ENCODE measurements at places on chromosomes 5 and 9.

DNA sequence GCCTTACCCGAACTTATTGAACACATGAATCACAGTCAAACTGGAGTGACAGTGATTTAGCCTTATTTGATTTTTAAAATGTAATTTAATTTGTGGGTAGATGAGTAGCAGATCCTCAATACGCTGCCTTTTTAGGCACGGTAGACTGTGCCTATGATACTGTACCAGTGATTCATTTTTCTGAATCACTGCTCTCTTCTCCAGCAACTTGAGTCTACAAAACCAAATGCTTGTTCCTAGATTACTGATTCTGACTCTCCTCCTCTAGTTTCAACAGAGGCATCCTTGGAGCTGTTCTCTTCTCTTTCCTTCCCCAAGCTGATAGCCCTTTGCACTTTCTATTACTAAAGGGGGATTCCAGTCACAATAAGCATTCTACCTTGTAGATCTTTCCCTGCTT lies 94.3 kb upstream of the IL7R start:
- DNase-seq: no peak

- DNase-seq: peak; percentile 96
Measured at GRCh38 chr9:38284588-38285051, 107.9 kb upstream of the ALDH1B1 start.

- no peak for DNase-seq
Measured at GRCh38 chr9:37038943-37039464, 4.9 kb upstream of the PAX5 start.

GRCh38 chr9:7394002-7394774 lies 405.4 kb downstream of the DMAC1 start:
- peak; percentile 67 for DNase-seq

- no peak for DNase-seq
Measured at GRCh38 chr9:86907346-86907745, 40.0 kb downstream of the GAS1 start.

GRCh38 chr9:36892279-36892678 lies 141.8 kb downstream of the PAX5 start:
- no peak for DNase-seq

DNA sequence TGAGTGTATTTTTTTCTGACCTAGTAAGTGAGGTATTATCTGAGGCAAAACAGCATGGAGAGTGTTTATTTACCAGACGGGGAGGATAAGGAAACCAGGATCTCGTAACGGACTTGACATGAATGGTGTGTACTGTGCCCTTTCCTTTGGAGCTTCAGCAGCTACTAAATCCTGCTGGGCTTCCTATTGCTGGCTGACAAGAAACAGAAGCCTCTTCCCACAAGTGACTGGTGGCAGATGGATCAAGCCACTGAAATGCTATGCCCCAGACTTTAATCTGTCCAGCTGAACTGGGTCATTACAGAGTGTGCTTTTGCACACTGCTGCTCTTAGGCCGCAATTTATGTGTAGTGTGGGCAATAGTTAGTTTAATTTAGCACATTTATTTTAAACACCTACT lies 162.7 kb upstream of the MRPS30 start:
- DNase-seq: no peak

GRCh38 chr5:178322736-178323540 lies 90.3 kb upstream of the PHYKPL start:
- no peak for DNase-seq

- DNase-seq: peak; percentile 44
Measured at GRCh38 chr9:121700165-121700831, 48.9 kb downstream of the DAB2IP start.

GRCh38 chr5:181112476-181112875 lies 18.5 kb downstream of the OR2V1 start:
- DNase-seq: no peak

- no peak for DNase-seq
Measured at GRCh38 chr5:127696683-127697082, 6.5 kb upstream of the CCDC192 start.

DNA sequence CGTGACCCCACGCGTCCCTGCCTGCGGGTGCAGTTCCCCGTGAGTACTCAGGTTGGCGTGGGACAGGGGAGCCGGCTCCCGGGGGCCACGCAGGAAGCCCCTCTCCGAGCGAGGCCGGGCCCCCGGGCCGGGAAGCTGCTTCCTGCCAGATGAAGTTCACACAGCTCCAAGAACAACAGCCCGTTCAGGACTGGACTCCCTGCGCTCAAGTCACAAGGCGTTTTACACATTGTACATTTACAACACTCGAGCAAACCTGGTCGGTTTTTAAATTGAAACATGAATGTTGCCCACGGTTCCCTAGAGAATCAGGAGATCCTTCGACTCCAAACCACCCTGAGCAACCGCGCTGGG lies 22.4 kb downstream of the SLC9A3 start:
- DNase-seq: no peak

DNA sequence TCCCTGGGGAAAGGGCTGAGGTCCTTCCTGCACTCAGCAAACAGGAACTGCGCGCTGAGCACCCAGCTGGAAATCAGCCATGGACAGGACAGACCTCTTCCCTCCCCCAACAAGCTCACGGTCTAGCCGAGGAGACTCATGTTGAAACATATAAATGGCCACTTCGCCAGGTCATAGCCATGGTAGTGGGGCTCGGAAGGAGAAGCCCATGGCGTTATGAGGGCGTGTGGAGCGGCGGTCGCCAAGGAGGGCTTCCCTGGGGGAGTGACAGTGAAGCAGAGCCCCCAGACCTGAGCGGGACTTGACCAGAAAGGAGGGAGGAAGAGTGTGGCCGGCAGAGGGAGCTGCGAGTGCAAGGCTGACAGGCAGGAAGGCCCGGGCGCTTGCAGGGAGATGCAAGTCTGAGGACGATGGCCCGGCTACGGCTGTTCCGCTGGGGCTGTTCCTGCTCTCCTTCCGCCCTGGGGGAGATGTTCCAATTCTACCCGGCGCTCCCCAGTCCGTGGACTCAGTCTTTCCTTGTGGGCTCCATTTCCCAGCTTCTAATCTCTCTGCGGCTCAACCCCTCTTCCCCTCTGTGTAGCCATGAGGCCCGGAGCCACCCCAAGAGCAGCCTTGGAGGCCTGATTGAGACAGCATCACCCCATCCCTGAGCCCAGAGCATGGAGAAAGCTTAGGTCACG lies 43.9 kb upstream of the PRRC2B start:
- peak; percentile 84 for DNase-seq

- no peak for DNase-seq
Measured at GRCh38 chr9:133527444-133527920, 2.7 kb upstream of the MYMK start.

GRCh38 chr5:112734597-112734996 lies 3.1 kb upstream of the APC start:
- DNase-seq: no peak

- no peak for DNase-seq
Measured at GRCh38 chr5:113331209-113331551, 103.6 kb downstream of the TSSK1B start.

- DNase-seq: no peak
Measured at GRCh38 chr5:9869616-9870288, 239.6 kb upstream of the TAS2R1 start.

- DNase-seq: no peak
Measured at GRCh38 chr9:14205463-14205862, 108.5 kb downstream of the NFIB start.

DNA sequence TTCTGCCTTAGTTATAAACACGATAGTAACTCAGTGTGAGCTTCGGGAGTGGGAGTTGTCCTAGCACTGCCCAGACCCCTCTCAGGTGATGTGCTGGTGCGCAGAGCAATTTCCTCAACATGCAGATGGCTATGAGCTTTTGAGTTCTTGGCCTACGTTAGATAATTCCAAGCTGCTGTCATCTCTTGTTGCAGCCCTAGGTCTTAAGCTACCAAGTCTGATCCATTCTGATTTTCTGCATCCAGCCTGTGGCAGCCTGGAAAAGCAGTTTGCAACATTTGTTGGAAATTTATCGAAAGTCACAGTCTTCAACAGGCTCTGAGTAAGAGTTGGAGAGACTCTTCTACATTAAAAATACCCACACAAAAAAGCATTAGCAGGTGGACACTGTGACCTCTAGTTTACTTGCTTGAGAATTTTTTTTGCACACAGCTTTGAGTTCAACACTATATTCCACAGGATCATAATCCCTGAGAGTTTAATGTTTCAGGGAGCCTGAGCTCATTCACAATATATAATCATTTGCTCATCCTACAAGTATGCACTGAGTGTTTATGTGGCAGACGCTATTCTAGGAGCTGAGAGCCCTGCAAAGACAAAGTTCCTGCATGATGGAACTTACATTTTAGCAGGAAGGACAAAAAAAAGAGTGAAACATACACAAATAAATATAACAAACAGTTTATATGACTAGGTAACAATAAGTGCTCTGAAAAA lies 91.6 kb downstream of the UBE2QL1 start:
- no peak for DNase-seq

DNA sequence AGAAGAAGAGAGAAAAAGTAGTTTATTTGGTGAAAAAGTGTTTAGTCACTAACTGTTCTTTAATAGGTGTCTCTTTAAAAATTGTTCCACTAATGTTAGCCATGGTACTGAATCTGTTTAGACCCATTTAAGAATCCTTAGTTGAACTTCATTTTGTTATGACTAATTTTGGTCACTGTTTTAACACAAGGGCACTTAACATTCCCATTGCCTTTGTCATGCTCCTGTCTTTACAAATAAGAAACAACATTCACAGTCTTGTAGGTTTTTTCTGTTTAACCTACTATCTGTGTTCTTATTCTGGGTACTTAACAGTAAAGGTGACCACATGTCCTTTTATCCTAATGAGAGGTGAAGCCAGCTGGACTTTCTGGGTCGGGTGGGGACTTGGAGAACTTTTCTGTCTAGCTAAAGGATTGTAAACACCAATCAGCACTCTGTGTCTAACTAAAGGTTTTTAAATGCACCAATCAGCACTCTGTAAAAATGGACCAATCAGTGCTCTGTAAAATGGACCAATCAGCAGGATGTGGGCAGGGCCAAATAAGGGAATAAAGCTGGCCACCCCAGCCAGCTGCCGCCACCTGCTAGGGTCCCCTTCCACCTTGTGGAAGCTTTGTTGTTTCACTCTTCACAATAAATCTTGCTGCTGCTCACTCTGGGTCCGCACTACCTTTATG lies 116.7 kb downstream of the WDR70 start:
- no peak for DNase-seq

GRCh38 chr9:4883326-4883873 lies 90.7 kb downstream of the RCL1 start:
- no peak for DNase-seq

DNA sequence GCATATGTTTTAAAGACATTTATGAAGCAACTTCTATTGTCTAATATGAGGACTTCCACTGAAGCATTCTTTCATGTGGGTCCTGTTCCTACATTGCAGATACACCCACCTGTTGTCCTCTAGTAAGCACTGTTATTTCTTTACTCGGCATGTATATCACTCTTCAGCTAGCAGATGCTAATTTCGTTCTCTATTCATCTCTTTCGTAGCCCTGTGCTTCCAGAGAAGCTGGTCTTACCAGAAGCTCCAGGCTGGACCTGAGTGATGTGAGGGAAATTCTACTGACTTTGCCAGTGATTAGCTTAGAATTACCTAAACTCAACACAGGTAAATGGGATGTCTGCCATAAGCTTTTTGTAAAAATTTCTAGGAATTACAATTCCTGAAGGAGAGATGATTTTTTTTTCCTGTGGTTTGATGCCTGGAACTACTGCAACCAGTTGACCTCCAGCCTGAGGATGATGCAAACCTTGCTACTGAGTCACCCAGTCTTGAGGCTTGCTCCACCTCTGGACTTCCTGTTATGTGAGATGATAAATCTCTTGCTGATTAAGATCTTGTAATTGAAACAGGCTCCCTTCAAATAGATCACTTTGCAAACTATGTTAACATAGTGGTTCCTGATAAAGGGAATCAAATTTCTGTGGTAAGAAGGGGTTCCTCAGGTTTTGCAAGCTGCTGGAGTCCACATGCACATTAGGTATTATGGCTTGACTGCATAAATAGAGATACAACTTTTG lies 52.2 kb upstream of the SPINK5 start:
- DNase-seq: no peak

GRCh38 chr9:124521142-124521541 lies 13.9 kb upstream of the NR5A1 start:
- no peak for DNase-seq

GRCh38 chr5:169705322-169705721 lies 68.2 kb downstream of the DOCK2 start:
- no peak for DNase-seq

DNA sequence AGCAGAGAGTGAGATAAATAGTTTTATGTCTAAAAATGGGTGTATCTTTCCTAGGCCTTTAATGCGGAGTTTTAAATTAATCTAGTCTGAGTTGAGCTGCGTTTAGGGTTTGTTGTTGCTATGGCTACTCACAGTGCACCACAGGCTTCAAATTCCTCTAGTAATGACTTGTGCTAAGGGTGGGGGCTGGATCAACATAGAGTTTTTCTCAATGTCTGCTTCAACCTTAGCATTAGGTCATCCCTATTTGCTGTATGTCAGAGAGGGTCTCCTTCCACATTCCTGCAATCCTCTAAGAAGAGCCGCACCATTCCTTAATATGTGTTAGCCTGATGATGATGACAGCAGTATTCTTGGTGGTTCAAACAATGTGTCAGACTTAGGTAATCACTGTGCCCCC lies 465.6 kb upstream of the KIF2A start:
- no peak for DNase-seq

DNA sequence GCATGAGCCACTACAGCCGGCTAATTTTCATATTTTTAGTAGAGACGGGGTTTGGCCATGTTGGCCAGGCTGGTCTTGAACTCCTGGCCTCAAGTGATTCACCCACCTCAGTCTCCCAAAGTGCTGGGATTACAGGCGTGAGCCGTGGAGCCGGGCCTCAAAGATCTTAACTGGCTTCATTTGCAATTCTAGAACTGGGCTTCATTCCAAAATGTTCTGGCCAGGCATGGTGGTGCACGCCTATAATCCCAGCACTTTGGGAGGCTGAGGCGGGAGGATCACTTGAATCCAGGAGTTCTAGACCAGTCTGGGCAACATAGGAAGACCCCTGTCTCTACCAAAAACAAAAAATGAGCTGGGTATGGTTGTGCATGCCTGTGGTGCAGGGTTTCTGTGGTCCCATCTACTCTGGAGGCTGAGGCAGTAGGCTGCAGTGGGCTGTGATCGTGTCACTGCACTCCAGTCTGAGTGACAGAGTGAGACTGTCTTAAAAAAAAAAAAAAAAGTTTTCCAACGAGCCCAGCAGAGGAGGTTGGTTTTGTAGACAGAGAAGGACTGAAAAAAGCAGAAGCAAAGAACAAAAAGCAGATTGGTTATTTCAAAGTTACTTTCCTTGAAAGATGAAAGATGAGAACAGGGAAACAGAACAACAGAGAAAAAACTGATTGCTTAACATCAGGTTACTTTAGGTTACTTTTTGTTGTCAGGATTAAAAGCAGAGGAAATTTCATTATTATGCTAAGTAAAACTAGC lies 78.2 kb downstream of the ANKRD55 start:
- no peak for DNase-seq

- DNase-seq: peak; percentile 37
Measured at GRCh38 chr9:133995012-133995896, 3.1 kb upstream of the VAV2 start.

DNA sequence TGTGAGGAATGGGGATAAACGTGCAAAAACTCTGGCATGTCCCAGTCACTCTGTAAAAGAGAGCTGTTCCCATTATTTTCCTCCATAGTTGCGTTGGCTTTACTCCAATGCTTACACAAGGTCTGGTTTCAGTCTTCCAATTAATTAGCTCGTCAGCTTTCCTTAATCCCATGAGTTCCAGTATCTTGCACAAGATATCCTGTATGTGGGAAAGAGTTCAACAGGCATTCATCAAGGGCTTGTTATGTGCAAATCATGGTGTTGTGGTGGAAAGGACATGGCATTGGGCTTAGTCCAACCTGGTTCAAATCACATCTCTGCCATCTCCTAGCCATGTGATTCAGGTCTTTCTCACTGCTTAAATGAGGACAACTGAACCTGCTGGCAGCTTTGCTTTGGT lies 77.5 kb upstream of the PANK3 start:
- no peak for DNase-seq

GRCh38 chr5:66653325-66653724 lies 57.1 kb downstream of the MAST4 start:
- no peak for DNase-seq
